ENCODE measurements at places on chromosomes 1 and 21.

DNA sequence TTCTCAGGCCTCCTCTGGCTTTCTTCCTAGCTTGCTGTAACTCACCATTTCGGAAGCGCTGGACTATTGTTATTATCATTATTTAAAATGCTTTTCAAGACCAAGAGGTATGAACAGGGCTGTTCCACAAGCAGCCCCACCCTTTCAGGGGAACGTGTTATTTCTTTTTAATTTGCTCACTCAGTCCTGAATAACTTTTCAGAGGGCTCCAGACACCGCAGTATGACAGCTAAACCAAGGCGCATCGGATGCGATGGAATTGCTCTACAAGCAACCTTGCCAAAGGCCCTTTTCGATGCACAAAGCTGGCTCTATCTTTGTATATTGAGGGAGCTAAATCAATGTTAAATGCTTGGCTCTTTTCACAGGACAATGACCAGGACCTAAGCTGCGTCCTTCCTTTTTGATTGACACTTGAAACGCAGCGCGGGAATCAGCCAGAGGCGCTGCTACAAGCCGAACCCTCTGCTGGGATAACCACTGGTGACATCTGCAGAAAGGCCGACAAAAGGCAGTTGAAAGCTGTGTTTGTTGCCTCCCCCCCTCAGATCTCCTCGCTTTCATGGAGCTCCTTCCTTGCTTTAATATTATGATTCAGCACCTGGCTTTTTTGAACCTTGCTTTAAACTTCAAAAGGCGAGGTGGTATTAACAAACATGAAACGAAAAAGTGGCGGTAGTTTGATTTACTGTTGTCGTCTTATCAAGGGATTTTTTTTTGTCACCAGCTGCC, 204.7 kb upstream of the PROX1 start:
- DNase-seq: no peak

GRCh38 chr1:17919525-17920439, 164.6 kb downstream of the ACTL8 start:
- no peak for DNase-seq

DNA sequence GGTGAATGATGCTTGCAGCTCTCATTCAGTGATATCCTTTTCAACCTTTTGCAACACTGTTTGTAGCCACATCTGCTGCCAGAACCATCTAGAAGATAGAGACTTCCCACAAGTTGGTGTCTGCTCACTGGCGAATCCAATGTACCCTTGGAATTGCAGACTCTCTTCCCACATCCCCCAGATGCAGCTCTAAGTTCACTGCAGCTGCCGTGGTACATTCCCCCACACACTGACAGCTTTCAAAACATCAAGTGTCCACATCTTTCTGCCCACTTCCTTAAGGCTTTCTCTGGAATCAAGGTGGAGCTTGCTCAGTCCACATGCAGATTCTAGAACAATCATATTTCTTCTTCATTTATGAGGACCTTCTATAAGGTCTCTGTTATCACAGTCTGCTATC, 99.2 kb downstream of the PLPPR4 start:
- DNase-seq: no peak

DNA sequence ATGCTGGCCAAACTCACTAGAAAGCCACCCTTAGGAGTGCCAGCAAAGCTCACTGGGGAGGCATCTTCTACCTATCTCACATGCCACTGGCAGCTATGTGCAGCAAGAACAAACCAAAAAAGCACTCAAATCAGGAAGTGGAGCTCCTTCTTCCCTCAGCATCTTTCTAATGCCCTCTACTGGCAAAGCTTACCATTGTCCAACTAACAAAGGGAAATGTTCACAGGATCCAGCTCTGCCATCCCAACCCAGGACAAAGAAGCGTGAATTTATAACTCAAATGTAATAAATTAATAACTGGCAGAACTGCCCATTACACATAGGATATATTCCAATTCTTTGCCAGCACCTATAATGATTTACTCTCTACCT, 38.9 kb downstream of the LEPR start:
- peak; percentile 37 for DNase-seq

GRCh38 chr1:117118137-117118536, 3.4 kb downstream of the TRIM45 start:
- no peak for DNase-seq

- DNase-seq: no peak
These were observed 7.4 kb downstream of the SH2D2A start for GRCh38 chr1:156809281-156809680.

- DNase-seq: no peak
These were observed 58.4 kb upstream of the RBM15 start for GRCh38 chr1:110280804-110281203.

DNA sequence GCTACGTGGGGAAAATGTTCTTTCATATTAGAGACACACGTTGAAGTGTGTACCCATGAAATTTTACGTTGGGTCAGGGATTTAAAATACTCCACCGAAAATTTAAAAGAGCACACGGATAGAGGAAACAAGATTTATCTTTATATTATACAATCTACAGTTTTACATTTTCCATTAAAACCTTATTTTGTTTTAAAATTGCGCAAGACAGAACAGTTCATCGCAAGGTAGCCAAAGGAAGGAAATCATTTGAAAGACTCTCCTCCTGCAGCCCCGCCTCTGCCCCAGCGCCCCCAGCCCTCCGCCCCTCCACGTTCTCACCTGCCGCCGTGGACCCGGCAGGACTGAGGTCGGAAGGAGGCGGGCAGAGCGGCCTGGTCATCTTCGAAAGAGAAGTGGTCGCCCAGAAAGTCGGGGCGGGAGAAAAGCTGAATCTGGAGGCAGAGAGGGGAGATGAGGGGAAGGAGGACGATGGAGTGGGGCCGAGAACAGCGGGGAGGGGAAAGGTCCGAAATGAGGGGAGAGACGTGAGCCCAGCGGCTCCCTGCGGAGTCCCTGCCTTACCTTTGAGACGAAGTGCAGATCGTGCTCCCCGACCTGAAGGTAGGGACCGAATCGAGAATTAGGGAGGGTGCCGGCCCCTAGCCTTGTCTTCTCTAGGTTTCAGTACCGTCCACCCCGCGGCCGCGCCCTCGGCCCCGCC, 18.0 kb downstream of the CRYBG2 start:
- DNase-seq: no peak

- peak; percentile 5 for DNase-seq
These were observed 9.6 kb upstream of the PLA2G4A start for GRCh38 chr1:186819126-186819525.

DNA sequence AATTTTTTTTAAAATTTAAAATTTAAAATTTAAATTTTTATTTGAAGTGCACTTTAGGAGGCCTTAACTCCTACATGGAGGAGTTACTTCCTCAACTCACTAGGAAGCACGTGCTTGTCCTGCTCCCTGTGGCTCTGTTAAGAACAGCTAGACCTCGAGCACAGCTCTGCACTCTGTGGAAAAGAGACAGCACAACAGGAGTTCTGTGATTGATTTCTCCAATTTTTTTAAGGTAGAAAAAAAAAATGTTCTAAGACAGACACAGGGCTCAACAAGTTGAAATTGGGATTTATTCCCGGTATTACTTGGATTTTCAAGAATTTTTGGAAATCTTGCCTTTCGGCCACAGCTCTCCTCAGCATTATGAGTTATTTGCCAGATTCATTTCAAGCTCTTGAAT, 356.6 kb upstream of the LYPLAL1 start:
- DNase-seq: no peak

GRCh38 chr1:66291531-66291864, 242.5 kb upstream of the SGIP1 start:
- no peak for DNase-seq

DNA sequence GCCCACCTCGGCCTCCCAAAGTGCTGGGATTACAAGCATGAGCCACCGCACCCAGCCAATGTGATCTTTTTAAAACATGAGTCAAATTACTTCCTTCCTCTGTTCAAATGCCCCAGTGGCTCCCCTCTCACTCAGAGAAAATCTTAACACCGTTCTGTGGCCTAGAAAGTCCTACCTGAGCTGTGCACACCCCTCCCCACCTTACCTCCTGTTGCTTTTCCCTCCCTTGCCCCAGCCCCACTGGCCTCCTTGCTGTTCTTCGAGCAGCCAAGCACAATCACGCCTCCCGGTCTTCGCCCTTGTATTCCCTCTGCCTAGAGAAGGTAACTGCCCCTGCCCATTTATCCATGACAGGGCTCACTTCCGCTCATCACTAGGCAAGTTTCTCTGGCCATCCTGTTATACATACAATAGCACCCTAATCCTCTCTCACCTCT, 62.6 kb upstream of the RPL11 start:
- DNase-seq: no peak

- DNase-seq: no peak
These were observed 2.7 kb downstream of the IFFO2 start for GRCh38 chr1:18953731-18954231.

DNA sequence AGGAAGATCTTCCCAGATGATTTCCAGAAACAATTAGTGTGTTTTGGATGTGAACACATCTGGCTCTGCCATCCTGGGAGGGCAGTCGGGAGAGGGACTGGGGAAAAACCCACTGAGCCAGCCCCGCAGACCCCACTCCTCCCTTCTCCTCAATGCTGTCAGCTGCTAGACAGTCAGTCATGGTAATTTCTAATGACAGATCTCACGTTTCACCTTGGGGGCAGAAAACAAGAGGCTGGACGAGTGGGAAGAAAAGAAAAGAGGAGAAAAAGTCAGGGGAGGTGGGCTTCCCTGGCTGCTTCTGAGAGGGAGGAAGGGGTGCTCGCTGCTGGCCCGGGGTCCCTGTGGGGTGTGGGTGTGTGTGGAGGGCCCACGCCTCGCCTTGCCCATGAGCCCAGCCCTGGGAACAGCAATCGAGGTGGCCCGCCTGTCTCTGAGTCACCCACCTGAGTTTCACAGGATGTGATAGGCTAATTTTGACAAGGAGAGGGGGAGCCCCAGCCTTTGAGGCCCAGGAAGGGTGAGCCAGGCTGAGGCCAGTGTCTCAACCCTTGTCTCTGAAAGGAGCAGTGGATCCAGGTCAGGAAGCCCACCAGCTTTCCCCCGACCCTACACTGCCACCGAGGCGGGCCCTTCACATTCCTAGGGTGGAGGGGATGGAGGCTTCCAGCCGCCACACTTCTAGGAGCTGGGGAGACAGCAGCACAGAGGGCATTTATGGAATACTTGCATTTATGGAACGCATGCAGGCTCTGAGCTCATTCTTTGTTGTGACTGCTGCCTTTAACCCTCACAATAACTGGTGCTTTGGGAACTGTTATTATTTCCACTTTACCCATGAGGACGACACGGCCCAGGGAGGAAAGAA, 49.1 kb upstream of the IFNLR1 start:
- DNase-seq: no peak

DNA sequence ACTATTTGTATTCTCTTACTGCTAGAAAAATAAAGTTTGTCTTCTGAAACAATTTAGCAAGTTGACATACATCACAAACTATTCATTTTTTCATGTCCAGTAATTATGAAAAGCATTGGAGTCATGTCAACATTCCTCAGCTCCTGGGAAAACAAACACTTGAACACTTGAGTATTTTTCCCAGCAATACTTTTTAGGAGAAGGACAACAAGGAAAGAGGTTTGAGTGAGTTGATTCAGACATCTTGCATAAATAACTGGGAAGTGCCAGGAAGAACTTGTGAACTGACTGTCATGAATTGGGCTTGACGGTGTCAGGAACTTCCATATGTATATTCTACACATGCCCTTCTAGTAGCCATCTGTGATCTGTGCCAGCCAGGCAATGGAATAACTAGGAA, 195.6 kb downstream of the HMCN1 start:
- DNase-seq: no peak

GRCh38 chr1:211375949-211376348, 49.3 kb downstream of the TRAF5 start:
- no peak for DNase-seq

DNA sequence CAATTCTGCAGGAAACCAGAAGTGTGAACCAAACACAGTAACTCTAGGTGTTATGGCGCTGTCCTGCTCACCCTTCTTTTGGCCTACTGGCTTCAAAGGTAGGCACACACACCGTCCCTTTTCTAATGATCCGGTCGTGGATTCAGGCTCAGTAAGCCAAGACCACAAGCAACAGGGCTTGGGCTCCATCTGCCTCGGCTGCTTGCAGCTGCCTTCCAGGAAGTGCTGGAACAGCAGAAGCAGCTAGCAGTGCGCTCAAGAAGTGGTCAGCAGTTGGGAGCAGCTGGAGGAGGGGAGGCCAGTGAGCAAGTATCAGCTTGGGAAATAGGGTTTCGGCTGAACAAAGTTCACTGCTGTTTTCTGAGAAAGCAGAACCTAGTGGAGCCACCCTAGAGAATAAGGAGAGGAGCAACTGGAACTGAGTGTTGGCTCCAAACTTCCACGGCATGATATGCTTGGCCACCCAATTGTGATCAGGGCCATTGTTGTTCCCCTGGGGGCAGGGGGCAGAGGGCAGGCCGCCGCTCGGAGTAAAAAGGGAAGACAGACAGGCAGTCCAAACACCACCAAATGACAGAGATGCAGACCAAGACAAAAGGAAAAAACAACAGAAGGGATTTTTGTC, 173.4 kb downstream of the TOMM20 start:
- no peak for DNase-seq

- no peak for DNase-seq
These were observed 106.7 kb downstream of the DPYD start for GRCh38 chr1:97814121-97814520.

GRCh38 chr1:207261971-207262370, 59.5 kb upstream of the CD55 start:
- DNase-seq: no peak

DNA sequence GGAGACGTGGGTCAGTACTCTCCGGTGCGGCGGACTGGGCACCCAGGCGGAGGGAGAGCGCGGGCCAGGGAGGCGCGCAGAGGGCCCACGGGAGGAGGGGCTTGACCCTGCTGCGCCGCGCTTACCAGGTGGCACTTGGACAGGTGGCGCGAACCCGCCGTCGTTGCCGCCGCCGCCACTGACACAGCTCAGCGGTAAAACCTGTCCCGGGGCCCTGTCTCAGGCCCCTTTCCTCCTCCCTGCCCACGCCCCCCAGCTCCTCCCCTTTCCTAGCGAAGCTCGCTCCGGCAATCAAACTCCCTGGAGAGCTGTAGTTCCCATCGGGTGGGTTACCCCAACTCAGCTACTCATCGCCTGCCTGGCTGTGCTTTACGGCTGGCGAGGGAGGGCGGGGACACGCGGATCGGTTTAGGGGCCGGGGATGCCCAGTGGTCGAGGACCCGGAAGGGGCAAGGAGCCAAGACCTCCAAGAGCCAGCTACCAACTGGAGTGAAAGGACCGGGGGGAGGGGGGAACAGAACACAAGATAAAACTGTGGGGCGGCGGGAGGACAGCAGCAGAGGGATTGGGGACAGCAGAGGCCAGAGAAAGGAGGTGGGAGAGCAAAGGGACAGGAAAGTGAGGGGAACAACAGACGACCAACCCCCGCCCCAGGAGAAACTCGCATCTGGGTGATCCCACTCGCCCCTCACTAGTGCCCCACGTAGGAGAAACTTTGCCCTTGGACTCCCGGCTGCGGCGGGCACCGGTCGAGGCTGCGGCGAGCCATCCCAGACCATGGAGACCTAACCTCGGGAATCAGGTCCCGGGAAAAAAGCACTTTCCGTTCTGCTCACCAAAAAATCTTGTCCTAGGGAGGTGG, 2.9 kb downstream of the GFI1 start:
- no peak for DNase-seq

- peak; percentile 24 for DNase-seq
These were observed 420.2 kb downstream of the KCTD3 start for GRCh38 chr1:215987092-215987875.

Measured in kidney glomerular epithelial cell (primary cell).